T-helper 2 cell (primary cell): ENCODE measurements at places on chromosomes 4 and X.

GRCh38 chrX:20529711-20530110 lies 263.0 kb upstream of the RPS6KA3 start:
- no peak for DNase-seq

DNA sequence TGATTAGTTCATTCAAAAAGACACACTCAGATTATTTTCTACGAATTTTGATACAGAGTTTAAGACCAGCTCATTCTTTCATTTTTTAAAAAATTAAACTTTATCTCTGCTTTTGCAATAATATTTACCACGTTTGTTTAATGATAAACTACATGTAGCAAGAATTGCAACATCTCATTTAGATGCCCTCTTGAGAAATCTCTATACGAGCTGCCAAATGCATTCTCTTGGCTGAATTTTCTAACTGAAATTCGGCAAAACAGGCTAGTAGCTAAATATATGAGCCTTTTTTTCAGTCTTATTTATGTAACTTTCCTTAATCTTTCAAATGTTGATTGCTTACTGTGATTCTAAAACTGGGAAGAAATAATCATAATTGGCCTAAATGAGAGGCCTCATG lies 2.1 kb upstream of the GC start:
- no peak for DNase-seq

- DNase-seq: no peak
Observed at GRCh38 chrX:112053169-112053568, 29.4 kb downstream of the TRPC5 start.

DNA sequence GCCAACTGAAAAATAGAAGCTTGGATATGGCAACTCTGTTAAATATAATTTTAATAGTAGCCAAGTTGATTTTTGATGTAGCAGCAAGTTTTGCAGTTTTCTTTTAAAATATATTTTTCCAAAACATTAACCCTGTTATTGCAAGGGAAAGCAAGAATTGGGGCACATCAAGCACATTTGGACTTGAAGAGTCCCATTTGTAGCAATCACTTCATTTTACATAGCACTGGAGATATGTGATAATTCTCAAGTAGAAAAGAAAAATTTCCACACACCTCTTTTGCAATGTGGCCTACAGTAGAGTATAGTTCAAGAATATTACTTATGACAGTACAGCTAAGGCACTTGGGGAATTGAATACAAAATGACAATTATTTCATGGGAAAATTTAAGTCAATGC lies 1.9 kb upstream of the PPP4R3C start:
- no peak for DNase-seq

GRCh38 chr4:7087036-7087435 lies 19.2 kb upstream of the GRPEL1 start:
- DNase-seq: no peak

DNA sequence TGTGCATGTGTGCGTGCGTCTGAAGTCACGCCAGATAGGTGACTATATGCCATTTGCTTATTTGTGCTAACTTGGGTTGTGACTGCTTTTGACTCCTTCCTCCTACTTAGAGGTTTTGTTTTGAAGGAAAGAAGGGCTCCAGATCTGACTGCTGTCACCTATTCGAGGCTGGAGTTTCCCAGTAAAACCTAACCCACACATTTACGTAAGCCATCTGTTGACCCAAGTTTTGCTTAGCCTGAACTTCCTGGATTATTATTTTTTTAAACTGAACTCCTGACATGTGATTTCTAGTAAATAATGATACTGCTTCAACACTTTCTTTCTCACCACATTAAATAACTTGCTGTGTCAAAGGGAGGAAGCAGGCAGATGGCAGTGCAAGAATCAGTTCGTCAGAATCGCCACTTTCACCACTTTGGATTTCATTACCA lies 41.5 kb downstream of the DTHD1 start:
- DNase-seq: peak; percentile 87

GRCh38 chr4:7661066-7661748 lies 226.5 kb upstream of the PSAPL1 start:
- no peak for DNase-seq

- DNase-seq: peak; percentile 47
Observed at GRCh38 chrX:124736553-124737270, 390.3 kb downstream of the SH2D1A start.

GRCh38 chr4:5619913-5620625 lies 88.3 kb downstream of the EVC2 start:
- DNase-seq: no peak

DNA sequence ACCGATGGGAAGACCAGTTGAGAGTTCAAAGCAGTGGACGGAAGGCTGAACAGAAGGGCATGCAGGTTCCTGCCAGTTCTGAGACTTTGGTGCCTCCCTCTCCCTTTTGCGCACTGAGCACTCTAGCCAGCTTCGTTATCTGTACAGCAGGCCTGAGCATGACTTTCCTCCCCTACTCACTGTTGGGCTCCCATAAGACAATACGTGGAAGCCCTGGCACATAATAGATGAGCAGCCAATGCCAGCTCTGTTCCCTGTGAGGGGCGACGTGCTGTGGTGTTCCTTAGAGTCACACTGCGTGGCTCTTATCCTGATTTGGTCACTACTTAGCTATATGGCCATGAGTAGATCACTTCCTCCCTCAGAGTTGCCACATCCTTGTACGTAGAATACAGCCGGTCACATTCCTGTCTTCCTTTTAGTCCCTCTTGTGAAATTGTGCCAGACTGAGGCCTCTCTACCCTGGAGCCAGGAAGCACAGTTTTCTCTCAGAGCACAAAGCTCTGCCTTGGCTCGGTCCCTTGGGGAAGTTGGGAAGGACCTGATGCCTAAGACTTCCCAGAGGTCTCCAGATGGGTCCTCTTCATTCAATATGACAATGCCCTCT lies 160.4 kb upstream of the MAMLD1 start:
- DNase-seq: no peak

DNA sequence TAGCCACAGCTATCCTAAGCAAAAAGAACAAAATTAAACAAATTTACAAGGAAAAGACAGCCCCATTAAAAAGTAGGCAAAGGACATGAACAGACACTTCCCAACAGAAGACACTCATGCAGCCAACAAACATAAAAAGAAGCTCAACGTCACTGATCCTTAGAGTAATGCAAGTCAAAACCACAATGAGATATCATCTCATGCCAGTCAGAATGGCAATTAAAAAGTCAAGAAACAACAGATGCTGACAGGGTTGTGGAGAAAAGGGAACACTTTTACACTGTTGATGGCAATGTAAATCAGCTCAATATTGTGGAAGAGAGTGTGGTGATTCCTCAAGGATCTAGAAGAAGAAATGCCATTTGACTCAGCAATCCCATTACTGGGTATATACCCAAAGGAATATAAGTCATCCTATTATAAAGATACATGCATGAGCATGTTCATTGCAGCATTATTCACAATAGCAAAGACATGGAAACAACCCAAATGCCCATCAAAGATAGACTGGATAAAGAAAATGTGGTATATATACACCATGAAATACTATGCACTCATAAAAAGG lies 163.0 kb upstream of the TET2 start:
- peak; percentile 83 for DNase-seq

DNA sequence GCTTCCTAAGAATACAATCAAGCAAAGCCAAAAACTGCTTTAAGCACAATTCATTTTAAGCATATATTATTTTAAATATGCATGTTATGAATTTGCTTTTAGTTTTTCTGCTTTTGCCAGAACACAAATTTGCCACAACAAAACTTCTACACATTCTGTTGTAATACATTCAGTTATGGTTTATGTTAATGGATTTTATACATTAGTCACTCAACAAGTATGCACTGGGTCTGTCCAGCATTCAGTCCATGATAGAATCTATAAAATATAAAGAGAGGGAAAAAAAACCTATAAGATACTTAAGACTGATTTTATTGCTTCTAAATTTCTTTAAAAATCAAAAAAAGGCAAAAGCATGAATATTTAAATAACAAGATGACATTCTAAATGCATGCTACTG lies 22.2 kb downstream of the IQCM start:
- DNase-seq: no peak

- DNase-seq: no peak
Observed at GRCh38 chr4:24751926-24752539, 43.3 kb upstream of the SOD3 start.

DNA sequence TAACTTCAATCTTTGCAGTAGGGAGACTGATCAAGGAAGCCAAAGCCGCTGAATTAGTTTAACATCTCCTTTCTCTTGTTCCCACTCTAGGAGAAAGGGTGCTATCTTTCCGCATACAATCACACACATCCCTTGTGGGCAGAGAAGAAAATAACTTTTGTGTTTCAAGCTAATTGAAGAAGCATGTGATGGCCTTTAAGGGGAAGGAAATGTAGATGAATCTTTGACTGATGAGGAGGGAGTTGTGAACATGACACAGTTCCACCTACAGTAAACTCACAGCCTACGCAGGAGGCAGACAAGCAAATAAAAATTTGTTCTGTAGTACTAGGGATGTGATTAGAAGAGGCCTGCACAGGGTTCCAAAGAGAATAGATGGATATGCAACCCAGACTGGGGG lies 14.7 kb upstream of the SPATA4 start:
- no peak for DNase-seq

- no peak for DNase-seq
Observed at GRCh38 chr4:95540227-95540626, 8.5 kb downstream of the UNC5C start.

- DNase-seq: no peak
Observed at GRCh38 chrX:73525928-73526690, 36.9 kb upstream of the CHIC1 start.

DNA sequence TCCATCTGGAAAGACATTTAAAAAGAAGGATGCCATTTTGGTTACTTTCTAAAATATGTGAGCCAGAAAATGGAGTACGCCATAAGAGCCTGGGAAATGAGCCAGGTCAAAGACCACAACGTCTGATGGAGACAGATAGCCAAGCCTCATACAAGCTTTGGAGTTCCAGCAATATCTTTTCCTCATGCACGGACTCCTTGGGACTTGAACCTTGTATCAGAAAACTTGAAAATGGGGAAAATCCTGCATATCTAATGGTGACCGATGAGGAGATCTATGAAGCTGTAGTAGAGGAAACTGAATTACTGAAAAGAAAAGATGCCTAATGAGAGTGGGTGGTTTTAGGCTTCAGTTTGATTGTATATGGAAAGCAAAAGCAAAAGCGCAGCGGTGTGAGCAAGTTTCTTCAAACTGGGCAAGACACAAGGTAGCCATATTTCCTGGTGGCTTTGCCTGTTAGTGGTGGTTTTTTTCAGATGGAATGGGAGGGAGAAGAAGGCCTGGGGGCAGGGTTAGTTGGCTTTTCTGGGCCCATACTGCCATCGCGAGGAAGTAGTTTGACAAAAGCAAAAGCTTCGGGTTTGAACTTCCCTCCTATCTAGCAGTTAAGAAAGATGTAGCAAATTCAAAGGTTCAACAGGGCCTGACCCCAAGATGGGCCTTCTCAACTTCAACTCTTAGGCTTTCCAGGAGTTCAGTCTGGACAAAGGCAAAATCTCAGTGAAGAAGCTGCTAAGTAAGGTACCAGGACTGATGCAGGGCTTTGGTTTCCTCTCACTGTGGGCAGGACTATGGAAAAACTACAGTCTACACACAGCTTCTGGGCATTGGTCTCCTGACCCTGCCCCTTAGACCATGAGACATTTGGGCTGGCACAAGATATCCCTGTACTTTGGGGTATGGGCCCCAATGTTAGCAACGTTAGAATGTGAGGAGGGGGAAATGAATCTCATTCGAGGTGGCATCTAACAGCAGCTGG lies 210.0 kb upstream of the STK26 start:
- DNase-seq: peak; percentile 90

- DNase-seq: no peak
Observed at GRCh38 chr4:18733961-18734360, 712.4 kb upstream of the LCORL start.

- DNase-seq: no peak
Observed at GRCh38 chr4:171629182-171629581, 184.0 kb upstream of the GALNTL6 start.

DNA sequence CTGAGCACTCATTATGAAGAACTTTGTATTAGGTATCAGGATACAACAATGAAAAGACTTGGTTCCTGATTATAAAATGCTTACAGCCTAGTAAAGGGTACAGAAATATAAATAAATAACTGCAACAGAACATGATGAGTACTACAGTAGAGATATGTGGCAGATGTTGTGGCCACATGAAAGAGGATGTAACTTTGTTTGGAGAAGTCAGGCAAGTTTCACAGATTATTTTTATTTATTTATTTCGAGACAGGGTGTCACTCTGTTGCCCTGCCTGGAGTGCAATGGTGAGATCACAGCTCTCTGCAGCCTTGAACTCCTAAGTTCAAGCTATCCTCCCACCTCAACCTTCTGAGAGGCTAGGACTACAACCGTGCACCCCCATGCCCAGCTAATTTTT lies 15.8 kb upstream of the UBE2K start:
- no peak for DNase-seq

- DNase-seq: no peak
Observed at GRCh38 chr4:184328022-184328736, 110.5 kb upstream of the ENPP6 start.

DNA sequence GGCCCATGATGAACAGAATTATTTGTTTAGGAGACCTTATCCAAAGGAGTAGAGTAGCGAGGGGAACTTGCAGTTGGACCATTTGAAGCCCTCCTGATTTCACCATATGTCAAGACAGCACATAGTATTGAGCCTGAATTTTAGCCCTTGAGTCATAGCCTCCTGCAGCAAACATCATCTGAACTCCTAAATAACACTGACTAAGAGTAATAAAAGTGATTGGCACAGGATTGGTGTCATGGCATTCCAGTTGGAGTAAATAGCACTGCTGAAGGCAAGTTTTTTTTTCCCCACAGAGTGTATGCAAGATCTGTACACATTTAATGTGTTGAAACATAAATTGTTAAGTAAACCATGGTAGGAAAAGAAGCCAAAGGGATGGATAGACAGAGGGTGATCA lies 89.0 kb downstream of the COMMD8 start:
- DNase-seq: no peak

- DNase-seq: no peak
Observed at GRCh38 chrX:51336584-51336983, 4.0 kb downstream of the NUDT10 start.

DNA sequence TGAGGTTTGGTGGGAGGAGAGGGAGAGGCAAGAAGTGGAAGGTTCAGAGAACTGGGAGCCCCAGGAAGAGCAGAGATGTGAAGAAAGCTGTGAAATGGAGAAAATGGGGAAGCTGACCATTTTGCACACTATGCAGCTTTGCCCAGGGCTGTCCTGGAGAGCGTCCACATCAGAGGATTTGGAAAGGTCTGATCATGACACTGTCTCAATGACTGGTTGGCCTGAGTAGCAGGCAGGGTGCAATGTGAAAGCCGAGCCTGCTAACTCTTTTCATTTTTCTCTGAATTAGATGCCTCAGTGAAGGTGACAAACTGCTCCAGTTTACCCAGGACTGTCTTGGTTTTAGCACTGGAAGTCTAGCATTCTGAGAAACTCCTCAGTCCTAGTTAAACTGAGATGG lies 330.1 kb upstream of the RPS6KA3 start:
- DNase-seq: no peak

DNA sequence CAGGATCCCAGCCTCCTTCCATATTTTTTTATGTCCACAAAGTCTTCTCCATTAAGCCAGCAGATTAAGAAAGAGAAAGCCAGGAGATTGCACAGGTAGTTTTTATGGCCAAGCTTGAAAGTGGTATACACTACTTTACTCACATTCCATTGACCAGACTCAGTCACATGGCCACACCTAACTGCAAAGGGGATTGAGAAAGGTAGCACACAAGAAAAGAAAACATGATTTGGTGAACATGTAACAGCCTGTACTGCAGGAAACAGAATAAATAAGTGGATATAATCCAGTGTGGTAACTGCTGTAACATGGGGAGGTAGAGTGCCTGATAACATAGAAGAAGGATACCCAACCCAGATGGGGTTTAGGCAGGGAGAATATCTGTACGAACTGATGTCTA lies 43.9 kb downstream of the HOPX start:
- DNase-seq: no peak
